Hair follicular keratinocyte (primary cell): ENCODE measurements at places on chromosomes 12 and 14. TPM values are rescaled to one million over a fixed set of nuclear protein-coding genes. Genes with fewer than 3 reads are reported as not detected.

LHX5 gene
- 0.15 and 1.2 TPM in 2 replicates for total RNA-seq

DHRS2 gene
- total RNA-seq = 0.31 TPM in 1 of 2 replicates, not detected in the other

EIF2S3B gene
- 4.6 and 7.0 TPM in 2 replicates for total RNA-seq

CMA1 gene
- total RNA-seq = not detected in 2 replicates

ACSM4 gene
- total RNA-seq = not detected in 2 replicates
